Renal pelvis (tissue), 12 donors: ENCODE measurements at places on chromosomes 16 and 17. TPM values are rescaled to one million over a fixed set of nuclear protein-coding genes. Genes with fewer than 3 reads are reported as not detected.

The PIMREG gene
- 20.8 TPM for polyA plus RNA-seq

The TBC1D10B gene
- polyA plus RNA-seq = 39.1 TPM

The TRAP1 gene
- polyA plus RNA-seq = 103 TPM

The SLFN13 gene
- 16.5 TPM for polyA plus RNA-seq

The FBXW10 gene
- 0.44 TPM for polyA plus RNA-seq

The TBC1D3E gene
- not detected for polyA plus RNA-seq

GRCh38 chr16:71460941-71461340, 1.1 kb downstream of the ZNF23 start:
- no peak for DNase-seq

GRCh38 chr17:42766124-42766523, 5.1 kb downstream of the RAMP2 start:
- no peak for DNase-seq
